ENCODE measurements at places on chromosomes 3 and 15. TPM values are rescaled to one million over a fixed set of nuclear protein-coding genes. Genes with fewer than 3 reads are reported as not detected.

The CSPG4 gene
- total RNA-seq = 77.6 TPM

The SPATA12 gene
- not detected for total RNA-seq

The GOLGA6L4 gene
- 1.6 TPM for total RNA-seq

The ARNT2 gene
- total RNA-seq = 0.11 TPM

The DET1 gene
- 0.72 TPM for total RNA-seq

Measured in hair follicular keratinocyte (primary cell).